SK-N-SH (cell line): ENCODE measurements at places on chromosomes 16 and 17. TPM values are rescaled to one million over a fixed set of nuclear protein-coding genes. Genes with fewer than 3 reads are reported as not detected.

The TP53TG3 gene
- polyA plus RNA-seq: 2.2 and 2.4 TPM in 2 replicates

The STAC2 gene
- 0.07 and 0.08 TPM in 2 replicates for polyA plus RNA-seq

DNA sequence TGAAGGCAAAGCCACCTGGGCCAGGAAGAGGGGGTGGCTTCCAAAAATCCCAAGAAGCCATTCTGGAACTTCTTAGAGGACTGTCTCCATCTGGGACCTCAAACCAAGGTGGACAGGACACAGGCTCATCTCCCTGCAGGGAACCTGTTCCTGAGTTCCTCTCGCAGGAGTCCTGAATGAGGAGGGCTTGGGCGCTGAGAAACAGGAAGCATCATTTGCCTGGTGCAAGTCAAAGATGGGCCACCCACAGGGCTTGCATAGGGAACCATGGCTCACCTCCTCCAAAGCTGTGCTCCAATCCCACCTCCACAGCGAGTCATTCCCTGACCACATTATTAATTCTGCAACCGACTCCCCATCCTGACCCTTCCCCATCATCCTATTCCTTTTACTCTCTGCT lies 55.0 kb upstream of the RPL38 start:
- no peak for DNase-seq

GRCh38 chr17:510226-510917 lies 157.8 kb upstream of the RPH3AL start:
- DNase-seq: no peak

GRCh38 chr16:84529607-84530006 lies 25.1 kb upstream of the MEAK7 start:
- no peak for DNase-seq

The KRT12 gene
- not detected in 2 replicates for polyA plus RNA-seq

The SDR42E2 gene
- not detected in 2 replicates for polyA plus RNA-seq

- no peak for DNase-seq
Observed at GRCh38 chr17:43906951-43907424, 348 bp downstream of the MPP2 start.

The SLC2A4 gene
- 0.44 and 0.54 TPM in 2 replicates for polyA plus RNA-seq

- DNase-seq: no peak
Observed at GRCh38 chr17:31511195-31511578, 119.7 kb downstream of the RAB11FIP4 start.

- peak; percentile 81 for DNase-seq
Observed at GRCh38 chr17:62870030-62870541, 62.0 kb upstream of the MARCHF10 start.

DNA sequence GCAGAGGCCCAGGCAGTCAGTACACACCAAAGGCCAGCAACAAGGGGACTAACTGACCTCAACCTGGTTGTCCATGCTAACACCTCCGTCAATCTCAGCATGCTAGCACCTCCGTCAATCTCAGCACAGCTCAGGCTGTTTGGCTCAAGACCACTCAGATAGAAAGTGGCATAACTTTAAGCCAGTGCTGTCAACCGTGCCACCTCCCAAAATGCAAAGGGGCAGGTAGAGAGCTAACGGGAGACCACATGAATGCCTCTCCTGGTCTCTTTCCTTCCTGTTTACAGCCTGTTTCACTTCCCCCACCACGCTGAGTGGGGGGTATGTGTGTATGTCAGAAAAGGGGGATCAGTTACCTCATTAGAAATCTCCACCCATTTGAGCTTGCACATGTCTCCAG lies 3.3 kb downstream of the UBTF start:
- no peak for DNase-seq

The FKBP10 gene
- 360 and 377 TPM in 2 replicates for polyA plus RNA-seq

DNA sequence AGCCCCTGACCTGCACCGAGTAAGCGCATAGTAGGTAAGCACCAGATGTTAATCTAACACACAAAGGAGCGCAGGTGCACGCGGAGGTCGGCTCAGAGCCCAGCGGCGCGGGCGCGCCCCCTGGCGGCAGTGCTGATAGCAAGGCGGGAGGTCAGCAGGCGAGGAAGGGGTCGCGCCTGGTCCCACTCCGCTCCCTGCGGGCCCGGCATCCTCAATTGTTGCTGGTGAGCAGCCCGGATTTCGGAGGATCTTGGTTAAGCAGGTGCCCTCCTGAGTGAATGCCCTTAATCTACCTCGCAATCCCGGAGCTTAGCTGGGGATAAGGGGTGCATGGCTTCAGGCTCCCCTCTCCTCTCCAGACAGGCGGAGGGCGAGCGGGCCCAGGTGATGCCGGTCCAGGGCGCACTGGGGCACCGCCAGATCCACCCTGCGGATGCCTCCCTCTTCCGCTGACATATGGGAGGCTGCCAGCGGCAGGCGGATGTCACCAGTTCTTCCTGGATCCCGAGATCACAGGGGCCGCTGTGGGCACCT lies 4.0 kb upstream of the WNT3 start:
- DNase-seq: no peak

The IGSF6 gene
- not detected in 2 replicates for polyA plus RNA-seq

GRCh38 chr16:11562411-11562810 lies 24.3 kb downstream of the LITAF start:
- no peak for DNase-seq

GRCh38 chr16:82657239-82657638 lies 30.5 kb downstream of the CDH13 start:
- DNase-seq: no peak

- DNase-seq: peak; percentile 52
Observed at GRCh38 chr16:27174007-27174406, 29.3 kb upstream of the KDM8 start.

DNA sequence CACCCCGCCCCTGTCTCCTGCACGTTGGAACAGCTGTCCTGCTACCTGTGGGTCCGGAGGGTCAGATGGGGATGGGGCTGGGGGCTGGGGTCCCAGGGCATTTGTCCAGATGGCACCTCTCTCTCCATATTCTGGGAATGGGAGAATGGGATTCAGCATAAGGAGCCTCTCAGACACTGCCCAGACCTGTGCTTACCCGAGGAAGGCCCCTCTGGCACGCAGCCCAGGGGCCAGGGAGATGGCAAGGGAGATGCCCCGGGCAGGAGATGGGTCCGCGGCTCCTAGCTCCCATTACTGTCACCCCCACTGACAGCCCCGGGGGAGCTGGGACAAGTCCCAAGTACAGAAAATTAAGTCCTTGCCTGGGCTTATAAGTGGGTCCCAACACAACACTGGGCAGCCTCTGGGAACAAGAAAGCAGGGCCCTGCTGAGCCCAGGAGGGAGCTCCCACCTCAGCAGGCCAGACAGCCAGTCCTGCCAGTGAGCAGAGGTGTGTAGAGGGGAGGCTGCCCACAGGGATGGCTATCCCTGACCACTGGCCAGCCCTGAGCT lies 1.8 kb downstream of the VASN start:
- peak; percentile 77 for DNase-seq

DNA sequence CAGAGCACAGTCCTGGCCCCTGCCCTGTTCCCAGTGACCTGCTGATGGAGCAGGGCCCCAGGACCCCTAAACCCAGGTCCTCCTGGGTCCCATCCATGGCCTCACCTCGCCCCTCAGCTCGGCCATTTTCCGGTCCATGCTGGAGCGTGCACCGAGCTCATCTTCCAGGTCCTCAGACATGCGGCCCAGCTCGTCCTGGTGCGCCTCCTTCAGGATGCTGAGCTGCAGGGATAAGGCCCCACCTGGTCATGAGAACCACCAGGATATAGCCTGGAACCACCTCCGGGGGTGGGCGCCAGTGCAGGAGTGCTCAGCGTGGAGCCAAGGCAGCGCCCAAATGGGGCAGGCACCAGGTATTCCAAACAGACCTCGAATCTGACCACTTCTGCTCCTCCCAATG lies 17.9 kb downstream of the CCDC102A start:
- no peak for DNase-seq

GRCh38 chr17:55452139-55452790 lies 30.6 kb upstream of the MMD start:
- DNase-seq: peak; percentile 50

The NUPR1 gene
- polyA plus RNA-seq: 0.61 and 1.1 TPM in 2 replicates

- no peak for DNase-seq
Observed at GRCh38 chr17:41538565-41538991, 10.5 kb upstream of the KRT19 start.

DNA sequence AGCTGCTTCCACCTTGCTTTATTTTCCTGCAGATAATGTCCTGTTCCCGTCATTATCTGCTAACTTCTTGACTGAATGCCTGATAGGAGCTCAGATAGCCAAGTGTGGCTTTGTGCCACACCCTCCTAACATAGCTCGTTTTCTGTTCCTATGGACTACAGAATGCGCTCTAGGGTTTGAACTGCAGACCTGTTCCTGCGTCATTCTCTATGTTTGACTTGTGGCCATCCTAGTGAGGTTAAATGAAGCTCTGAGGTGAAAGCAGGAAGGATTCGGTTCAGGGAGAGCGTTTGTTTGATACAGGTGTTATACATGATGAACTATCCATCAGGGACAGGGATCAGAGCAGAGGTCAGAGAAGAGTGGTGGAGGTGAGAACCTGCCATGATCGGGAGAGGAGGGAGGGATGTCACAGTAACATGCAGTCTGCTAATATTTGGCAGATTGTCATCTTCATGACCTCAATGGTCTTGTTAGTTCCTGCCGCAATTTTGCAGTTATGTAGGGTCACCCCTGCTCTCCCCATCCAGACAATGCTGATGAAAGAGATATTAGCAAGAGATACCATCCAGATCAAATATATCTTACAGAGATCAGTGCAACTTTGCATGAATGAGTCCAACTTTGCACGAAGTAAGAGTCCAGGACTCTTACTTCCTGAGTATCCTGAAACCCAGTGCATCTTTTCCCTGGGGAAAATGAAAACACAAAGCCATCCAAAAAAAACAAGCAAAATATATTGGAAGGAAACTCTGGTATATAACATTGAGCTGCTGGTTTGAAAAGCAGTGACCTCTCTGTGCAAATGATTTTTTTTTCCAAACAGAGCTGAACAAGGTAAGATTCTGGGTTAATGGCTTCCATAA lies 32.8 kb downstream of the MPHOSPH6 start:
- DNase-seq: no peak

DNA sequence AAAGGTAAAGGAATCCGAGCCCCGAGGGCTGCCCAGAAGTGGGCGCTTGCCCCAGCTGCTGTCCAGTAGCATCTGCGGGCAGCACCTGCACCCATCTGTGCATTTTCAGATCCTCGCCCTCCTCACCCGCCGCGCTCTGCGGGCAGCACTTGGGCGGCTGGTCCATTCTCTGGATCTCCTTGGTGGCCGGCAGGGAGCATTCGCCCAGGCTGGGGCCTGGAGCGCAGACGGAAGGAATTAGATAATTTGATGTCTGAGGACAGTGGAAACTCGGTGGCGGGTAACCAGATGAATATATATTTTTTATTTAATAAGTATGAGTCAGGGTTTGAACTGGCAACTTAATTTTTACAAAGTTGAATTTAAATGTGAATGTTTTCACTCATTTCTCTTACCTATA lies 88.5 kb downstream of the NPIPB11 start:
- no peak for DNase-seq

GRCh38 chr16:88333848-88334777 lies 48.6 kb upstream of the ZNF469 start:
- DNase-seq: no peak

The GALR2 gene
- 0.05 and 0.08 TPM in 2 replicates for polyA plus RNA-seq

DNA sequence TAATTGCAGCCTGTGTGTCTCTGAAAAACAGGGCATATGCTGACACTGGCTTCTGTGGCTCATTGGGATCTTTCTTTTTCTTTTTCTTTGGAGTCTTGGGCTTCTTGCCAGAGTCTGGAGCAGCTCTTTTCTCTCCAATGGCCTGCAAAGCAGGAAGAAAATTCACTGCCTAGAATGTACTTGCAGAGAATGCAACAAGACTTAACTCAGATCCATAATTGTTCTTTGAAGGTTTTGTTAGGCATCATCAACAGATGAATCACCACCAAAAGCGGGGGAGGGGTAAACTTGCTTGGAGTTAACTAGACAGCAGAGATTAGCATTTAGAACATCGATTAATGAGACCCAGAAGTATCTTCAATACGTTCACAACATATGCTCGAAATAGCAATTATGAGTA lies 100.9 kb downstream of the TOX3 start:
- DNase-seq: no peak

GRCh38 chr17:82281502-82282238 lies 8.2 kb upstream of the CSNK1D start:
- no peak for DNase-seq

DNA sequence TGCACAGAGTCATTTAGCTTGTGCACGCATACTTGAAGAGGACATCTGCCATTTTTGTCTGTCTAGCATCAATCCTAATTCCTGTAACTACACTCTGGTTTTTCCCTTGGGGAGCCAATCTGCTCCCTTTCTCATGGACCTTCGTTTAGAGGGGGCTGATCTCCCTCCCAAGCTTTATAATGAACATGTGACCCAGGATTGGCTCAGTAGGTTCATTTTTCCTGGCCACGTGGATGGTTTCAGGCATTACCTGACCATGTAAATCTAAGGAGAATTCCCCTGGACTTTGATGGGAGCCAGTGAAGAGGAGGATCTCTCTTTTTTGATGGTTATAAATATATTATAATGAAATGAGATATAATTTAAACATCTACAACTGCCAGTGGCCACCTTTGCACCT lies 56.8 kb upstream of the HS3ST2 start:
- no peak for DNase-seq

The PRSS36 gene
- polyA plus RNA-seq: 0.36 and 0.49 TPM in 2 replicates

The TP53TG3B gene
- 0.92 and 1.7 TPM in 2 replicates for polyA plus RNA-seq

GRCh38 chr16:30903596-30903995 lies 7.2 kb downstream of the CTF1 start:
- DNase-seq: peak; percentile 84

DNA sequence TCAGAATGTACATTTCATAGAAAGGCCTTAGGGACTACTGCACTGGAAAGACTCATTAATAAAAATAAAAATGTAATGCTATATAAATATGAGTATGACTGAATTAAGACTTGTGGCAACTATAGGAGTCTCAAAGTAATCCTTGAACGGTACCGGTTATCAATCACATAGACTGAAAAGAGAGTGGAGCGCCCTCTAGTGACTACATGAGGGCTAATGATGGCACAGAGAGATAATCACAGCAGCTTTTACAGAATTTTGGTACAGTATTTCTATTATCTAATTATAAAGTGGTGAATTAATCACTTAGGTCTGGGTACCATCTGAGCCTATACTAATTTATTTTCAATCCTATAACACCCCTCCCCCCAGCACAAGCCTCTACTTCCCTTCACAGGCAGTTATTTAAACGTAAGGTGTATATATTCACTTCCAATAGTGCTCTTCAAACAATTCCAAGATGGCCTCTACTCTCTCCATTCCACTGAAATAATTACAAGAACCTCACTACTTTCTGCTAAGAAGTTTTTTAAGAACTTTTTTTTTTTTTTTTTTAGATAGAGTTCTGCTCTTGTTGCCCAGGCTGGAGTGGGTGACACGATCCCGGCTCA lies 40.7 kb upstream of the ANKFY1 start:
- peak; percentile 68 for DNase-seq

The NPW gene
- 0.62 and 1.1 TPM in 2 replicates for polyA plus RNA-seq
